Hindlimb muscle (tissue), 1 donor: ENCODE measurements at places on chromosomes 2 and 18.

DNA sequence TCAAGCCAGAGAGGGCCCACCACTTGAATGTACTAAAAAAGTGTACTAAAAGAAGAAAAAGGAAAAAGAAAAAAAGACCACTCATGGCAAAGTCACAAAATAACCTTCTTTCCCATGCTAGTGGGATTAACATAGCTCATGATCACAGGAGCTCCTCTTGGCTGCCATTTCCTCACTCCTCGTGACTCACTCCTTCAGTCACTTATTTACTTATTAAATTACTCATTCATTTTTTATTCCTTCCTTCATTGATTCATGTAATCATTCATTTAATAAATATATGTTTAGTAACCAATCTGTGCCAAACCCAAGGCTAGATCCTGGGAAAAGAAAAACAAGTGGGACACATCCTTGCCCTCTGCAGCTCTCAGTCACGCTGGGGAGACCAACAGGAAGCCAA, 300.5 kb downstream of the INSIG2 start:
- DNase-seq: no peak

GRCh38 chr18:3062798-3063680, 50.1 kb upstream of the LPIN2 start:
- peak; percentile 53 for DNase-seq

- DNase-seq: peak; percentile 72
These were observed 234.5 kb downstream of the VAPA start for GRCh38 chr18:10148189-10148929.

- DNase-seq: no peak
These were observed 78.7 kb upstream of the ITGA4 start for GRCh38 chr2:181378491-181378890.

- DNase-seq: no peak
These were observed 259.0 kb downstream of the AFF3 start for GRCh38 chr2:99883358-99883757.

GRCh38 chr2:213766062-213766461, 481.8 kb downstream of the SPAG16 start:
- no peak for DNase-seq
